Choroid plexus epithelial cell (primary cell): ENCODE measurements at places on chromosomes 4 and X.

- DNase-seq: no peak
Measured at GRCh38 chrX:155962906-155963305, 34.6 kb upstream of the IL9R start.

GRCh38 chrX:37332987-37333658 lies 16.0 kb upstream of the PRRG1 start:
- DNase-seq: no peak

DNA sequence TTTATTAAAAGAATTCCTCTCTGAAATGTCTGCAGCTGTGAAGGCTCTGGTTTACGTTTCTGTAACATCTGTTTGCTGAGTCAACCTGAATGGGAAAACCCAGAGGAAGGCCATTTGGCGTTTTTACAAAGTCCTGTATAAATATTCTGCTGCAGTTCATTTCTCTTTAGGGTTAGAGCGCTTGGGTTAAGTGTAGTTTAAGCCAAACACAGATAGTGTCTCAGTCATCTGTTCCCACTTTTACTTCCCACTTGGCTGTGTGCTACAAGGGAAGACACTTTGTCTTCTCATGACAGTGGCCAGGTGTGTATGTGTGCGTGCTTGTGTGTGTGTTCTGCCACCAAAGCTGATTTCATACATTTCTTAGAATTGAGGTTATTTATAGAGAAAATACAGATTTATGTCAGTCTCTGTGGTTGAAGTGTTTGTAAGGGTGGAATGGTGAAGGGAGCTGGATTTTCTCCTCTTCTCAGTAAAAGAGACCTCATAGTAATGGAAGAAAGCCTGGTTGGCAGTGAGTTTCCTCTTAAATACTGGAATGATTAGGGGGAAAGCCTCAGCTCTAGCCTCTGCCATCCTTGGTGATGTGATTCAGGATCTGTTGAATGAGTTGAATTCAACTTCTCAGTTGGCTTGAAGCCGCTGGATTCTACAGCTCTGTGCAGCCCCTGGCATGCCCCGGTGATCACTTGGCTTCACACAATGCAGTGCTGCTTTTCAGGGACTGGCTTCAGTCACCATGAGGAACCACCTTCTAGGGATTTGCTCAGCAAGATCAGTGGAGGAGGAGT lies 50.6 kb downstream of the JADE1 start:
- peak; percentile 68 for DNase-seq

- peak; percentile 72 for DNase-seq
Measured at GRCh38 chr4:6548201-6548881, 26.6 kb upstream of the MAN2B2 start.

DNA sequence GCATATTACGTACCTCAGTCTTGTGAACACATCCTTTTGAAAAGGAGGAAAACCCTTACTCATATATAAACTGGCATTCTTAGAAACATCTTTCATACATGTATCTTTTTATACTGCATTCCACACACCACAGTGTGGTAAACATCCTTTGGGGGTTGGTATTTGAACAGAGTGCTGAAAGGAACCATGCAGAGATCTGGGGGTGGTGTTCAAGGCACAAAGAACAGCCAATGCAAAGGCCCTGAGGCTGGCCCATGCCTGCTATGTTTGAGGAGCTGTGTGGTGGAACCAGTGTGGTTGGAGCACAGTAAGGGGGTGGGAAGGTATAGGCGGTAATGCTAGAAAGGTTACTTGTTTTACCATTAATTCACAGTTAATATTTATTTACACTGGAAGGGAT lies 2.0 kb downstream of the ELK1 start:
- peak; percentile 86 for DNase-seq

GRCh38 chr4:142331132-142331531 lies 515.0 kb downstream of the INPP4B start:
- peak; percentile 53 for DNase-seq

DNA sequence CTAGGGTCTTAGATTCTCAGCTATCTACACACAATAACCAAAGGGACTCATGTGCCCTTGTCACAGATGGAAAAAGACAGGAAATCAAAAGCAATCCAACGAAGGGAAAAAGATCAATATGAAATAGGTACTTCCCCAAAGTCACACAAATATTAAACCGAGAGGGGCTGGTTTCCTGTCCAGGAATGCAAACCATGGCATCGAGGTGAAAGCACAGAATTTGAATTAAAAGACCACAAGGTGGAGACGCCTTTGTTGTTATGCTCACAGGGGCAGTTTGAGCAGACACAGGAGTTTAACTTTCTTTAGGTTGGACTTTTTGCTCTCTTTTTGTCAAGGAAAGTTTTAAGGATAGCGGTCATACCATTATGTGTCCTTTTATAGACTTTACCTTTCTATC lies 14.3 kb downstream of the H2BW1 start:
- no peak for DNase-seq

DNA sequence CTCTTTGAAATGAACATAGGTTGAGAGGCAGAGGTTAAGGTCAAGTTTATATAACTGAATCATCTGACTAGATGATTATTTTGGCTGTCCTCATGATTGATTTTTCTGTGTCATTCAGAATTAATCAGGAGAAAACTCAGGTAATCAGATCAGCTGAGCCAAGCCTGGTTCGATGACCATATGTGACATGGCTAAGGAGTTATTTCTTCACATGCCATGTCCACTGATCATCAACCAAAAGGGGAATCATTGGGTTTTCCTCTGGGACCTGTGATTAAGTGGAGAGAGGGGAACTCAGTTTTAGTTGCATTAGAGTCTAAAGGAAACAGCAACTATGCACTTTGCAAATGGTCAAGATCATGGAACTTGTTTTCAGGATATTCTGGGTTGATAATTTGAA lies 20.3 kb upstream of the PACRGL start:
- DNase-seq: no peak

DNA sequence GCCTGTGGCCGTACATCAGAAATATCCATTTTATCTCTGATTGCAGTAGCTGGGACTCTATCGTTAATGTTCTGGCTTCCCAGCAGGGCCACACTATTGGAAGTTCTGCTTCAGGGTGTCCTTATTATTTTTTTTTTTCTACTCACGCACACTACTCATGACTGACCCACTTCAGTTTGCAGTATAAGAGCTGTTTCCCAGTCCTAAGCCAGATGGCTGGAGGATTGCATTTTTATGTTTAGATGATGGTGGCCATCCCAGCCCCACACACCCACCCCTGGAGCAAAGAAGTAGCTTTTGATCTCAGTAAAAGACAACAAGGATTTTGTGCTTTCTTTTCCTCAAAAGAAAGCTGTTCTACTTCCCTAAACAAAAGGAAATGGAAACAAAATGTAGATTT lies 557.0 kb upstream of the GALNTL6 start:
- DNase-seq: no peak

- DNase-seq: no peak
Measured at GRCh38 chr4:138200236-138200590, 41.9 kb downstream of the SLC7A11 start.

- DNase-seq: no peak
Measured at GRCh38 chr4:9875516-9875915, 94.1 kb downstream of the DRD5 start.

DNA sequence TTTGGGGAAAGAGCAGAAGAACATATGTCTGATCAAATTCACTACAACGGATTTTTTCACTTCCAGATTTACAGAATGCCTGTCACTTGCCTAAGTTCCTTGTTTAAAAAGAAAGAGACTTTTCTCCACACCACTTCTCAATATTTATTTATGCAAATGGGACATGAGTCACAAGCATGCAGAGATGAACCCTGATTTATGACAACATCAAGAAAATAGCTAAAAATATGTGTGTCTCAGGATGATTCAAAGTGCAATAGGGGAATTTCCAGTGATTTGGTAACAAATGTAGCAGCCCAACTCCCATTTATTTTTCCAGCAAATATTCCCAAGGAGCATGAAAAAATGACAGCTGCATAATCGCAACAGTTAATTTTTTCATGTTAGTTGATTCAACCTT lies 180.4 kb upstream of the FAT1 start:
- peak; percentile 92 for DNase-seq

DNA sequence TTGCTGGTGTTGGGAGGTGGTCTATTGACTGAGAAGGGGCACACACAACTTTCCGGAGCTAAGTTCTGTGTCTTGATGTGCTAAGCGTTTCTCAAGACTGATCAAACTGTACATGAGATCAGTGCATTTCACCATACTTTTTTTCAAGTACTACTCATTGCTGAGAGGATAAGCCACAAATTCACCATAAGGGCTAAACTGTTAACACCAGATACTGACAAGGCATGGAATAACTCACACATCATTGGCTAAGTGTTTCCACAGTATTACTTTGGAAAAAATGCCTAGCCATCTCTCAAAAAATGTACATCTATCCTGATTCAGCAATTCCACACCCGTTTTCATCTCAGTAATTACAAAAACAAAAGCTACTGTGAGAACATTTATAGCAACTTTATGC lies 13.0 kb downstream of the RBMX start:
- DNase-seq: peak; percentile 23

DNA sequence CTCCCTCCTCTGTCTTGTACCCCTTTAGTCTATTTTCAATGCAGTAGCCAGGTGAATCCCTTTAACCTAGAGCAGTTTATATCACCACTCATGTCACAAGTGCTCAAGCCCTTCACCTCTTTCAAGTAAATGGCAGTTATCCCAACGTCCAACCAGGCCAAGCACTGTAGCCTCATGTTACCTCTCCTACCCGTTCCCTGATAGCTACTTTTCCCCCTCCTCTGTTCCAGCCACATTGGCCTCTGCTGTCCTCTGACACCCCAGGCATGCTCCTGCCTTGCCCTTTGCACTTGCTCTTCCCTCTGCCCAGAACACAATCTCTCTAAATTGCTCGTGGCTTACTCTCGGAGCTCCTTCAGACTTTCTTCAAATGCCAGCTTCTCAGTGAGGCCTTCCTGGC lies 15.2 kb downstream of the GUCY1B1 start:
- DNase-seq: no peak

DNA sequence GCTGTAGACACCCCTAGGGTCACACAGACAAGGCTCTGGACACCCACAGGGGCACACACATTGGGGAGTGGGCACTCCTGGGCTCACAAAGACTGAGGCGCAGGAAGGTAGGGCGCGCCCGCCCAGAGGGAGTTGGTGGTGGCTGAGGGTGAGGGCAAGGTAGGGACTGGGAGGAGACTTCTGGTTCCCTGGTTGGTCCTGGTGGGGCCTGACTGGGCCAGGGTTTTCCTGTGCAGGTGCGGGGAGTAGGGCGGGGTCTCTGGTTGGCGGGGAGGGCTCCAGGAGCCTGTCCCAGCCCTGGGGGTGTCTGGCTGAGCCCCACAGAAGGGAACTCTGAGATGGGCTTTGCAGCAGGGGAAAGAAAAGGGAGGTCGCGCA lies 6.7 kb upstream of the WAS start:
- no peak for DNase-seq

- DNase-seq: no peak
Measured at GRCh38 chrX:10728806-10729389, 108.5 kb upstream of the MID1 start.

GRCh38 chr4:182918044-182918607 lies 940 bp upstream of the DCTD start:
- no peak for DNase-seq

- no peak for DNase-seq
Measured at GRCh38 chrX:93454509-93454908, 218.9 kb downstream of the NAP1L3 start.

- DNase-seq: peak; percentile 28
Measured at GRCh38 chr4:147388018-147388417, 92.9 kb upstream of the EDNRA start.

- DNase-seq: peak; percentile 78
Measured at GRCh38 chrX:107659768-107660167, 31.5 kb downstream of the PRPS1 start.

- no peak for DNase-seq
Measured at GRCh38 chrX:41607264-41607832, 81.4 kb upstream of the GPR34 start.

DNA sequence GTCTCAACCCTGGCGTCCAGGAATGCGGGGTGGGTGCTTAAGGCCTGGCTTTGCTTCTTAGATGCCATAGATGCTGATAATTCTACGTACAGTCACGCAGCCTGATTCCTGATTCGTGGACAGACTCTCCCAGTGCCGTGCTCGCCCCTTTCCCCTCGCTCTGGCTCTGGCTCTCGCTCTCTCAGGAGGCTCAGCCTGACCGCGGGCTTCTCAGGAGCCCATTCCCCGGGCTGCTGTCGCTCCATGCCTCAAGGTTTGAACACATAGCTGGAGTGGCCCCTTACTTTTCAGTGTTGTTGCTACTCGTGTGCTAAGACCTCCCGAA lies 59.2 kb upstream of the ZC4H2 start:
- no peak for DNase-seq

DNA sequence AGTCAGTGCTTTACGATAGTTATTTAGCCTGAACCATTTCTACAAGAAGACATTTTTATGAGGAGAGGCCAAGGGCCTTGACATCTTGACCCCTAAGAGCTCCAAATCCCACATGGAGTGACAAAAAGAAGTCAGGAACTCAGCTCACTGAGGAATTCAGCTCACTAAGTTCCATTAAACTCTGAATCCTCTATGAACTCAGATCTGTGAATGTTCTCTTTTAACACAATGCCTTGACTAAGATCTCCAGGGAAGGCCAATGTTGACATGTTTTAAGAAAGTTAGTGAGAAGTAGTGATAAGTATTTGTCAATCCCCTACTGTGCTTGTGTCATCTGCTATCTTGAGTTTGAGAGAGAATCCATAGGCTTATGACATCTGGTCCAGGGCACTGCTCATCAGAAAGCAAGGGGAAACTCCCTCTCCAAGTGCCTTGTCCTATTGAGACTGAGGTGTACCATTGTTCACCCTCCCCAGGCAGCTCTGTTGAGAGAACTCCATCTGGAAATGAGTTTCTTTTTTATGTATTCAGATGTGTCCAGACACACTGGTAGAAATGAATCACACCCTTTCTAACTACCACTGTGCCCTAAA lies 68.7 kb upstream of the PCDH19 start:
- no peak for DNase-seq

DNA sequence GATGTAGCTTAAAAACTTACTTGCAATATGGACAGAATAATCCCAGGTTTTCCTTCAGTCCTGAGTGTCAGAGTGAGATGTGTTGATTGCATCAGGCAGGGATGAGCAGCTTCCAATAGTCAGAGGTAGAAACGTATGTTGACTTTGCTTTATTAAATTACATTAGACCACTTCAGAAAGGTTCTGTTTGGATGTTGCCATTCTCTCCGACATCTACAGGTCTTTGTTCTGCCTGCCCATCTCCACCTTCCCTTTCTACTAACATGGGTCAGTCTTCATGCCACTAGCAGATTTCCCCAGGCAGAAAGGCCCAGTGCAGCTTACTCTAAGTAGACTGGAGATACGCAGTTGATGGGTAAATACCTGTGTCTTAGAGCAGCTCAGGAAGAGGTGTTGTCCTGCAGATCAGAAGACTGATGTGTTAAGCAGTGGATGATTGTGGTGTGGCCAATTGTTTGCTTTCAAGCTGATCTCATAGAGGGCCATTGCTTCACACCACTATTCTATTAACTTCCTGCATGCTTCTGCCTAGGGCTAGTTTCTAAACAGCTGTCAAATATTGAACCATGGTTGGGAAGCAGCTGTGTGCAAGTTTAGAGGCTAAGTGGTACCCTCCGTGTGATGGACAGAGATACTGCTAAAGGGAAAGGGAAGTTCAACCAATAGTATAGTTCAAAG lies 1.8 kb downstream of the FRMPD4 start:
- no peak for DNase-seq
